ENCODE measurements at places on chromosomes 16 and 17. TPM values are rescaled to one million over a fixed set of nuclear protein-coding genes. Genes with fewer than 3 reads are reported as not detected.

GRCh38 chr17:19237389-19238166 is 412 bp downstream of the EPN2 start:
- peaks cover 5% of the 10 kb centered on the region for H3K36me3 ChIP-seq
- peak overlapping the region; percentile 82 for H3K27ac ChIP-seq
- DNase-seq: peak; percentile 62
- H3K4me1 ChIP-seq: peaks cover 27% of the 10 kb centered on the region

GRCh38 chr16:81277541-81278080 is 37.2 kb upstream of the GAN start:
- no peaks in the 10 kb centered on the region for H3K27me3 ChIP-seq
- no peak overlapping the region for H3K27ac ChIP-seq
- no peaks in the 10 kb centered on the region for H3K4me1 ChIP-seq
- H3K36me3 ChIP-seq: no peaks in the 10 kb centered on the region
- no peak for DNase-seq

- DNase-seq: no peak
- no peaks in the 10 kb centered on the region for H3K36me3 ChIP-seq
- H3K27ac ChIP-seq: no peak overlapping the region
- H3K4me1 ChIP-seq: peaks cover 8% of the 10 kb centered on the region
- H3K27me3 ChIP-seq: no peaks in the 10 kb centered on the region
- H3K4me3 ChIP-seq: no peak overlapping the region
Measured at GRCh38 chr16:66247516-66248481, 118.7 kb upstream of the CDH5 start.

DNA sequence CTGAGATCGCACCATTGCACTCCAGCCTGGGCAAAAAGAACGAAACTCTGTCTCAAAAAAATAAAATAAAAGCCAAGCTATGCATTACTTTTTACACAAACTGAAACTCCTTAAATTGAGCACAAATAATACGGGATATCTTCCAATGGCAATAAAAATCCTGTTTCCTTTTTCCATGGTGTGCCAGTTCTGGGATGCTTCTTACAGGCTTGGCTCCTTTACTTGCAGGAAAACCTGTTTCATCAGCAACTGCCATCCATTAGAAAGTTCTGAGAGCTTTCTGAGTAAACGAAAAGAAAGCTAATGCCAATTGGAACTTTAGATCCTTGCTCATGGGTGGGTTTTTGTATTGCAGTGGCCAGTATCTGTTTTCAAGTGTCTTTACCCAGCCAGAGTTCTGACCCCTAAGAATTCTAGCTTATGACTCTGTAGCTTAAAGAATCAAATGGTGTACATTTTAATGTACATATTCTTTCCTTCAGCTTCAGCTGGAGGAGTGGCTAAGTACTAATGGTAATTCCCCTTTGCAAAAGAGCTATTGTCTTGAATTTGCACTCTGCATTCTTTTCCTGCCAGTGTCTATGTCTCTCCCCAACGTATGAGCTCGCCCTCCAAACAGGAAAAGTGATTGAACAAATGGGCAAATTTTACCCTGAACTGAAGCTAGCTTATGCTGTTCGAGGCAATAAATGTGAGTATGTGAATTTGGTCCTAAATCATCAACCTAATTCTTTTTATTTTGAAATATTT is 21.5 kb upstream of the DDX19A start:
- DNase-seq: no peak
- H3K27me3 ChIP-seq: no peaks in the 10 kb centered on the region

GRCh38 chr17:10304758-10305300 is 68.0 kb downstream of the MYH13 start:
- no peak overlapping the region for H3K27ac ChIP-seq
- DNase-seq: no peak
- H3K4me3 ChIP-seq: no peak overlapping the region
- H3K4me1 ChIP-seq: peaks cover 26% of the 10 kb centered on the region

GRCh38 chr16:3149630-3150345 is 15.0 kb downstream of the ZNF213 start:
- peaks cover 7% of the 10 kb centered on the region for H3K4me1 ChIP-seq
- DNase-seq: peak; percentile 84
- H3K36me3 ChIP-seq: no peaks in the 10 kb centered on the region

GRCh38 chr17:12918142-12918541 is 99.7 kb downstream of the ELAC2 start:
- H3K27ac ChIP-seq: no peak overlapping the region
- no peaks in the 10 kb centered on the region for H3K4me1 ChIP-seq
- no peaks in the 10 kb centered on the region for H3K27me3 ChIP-seq
- H3K36me3 ChIP-seq: peaks cover 39% of the 10 kb centered on the region
- DNase-seq: no peak
- no peak overlapping the region for H3K4me3 ChIP-seq

GRCh38 chr16:66800856-66801255 is 528 bp downstream of the TERB1 start:
- H3K4me1 ChIP-seq: no peaks in the 10 kb centered on the region
- H3K27me3 ChIP-seq: no peaks in the 10 kb centered on the region

GRCh38 chr17:45225051-45225700 is 3.5 kb downstream of the FMNL1 start:
- H3K27me3 ChIP-seq: peaks cover 40% of the 10 kb centered on the region
- peaks cover 24% of the 10 kb centered on the region for H3K4me1 ChIP-seq
- H3K36me3 ChIP-seq: no peaks in the 10 kb centered on the region
- no peak overlapping the region for H3K4me3 ChIP-seq

DNA sequence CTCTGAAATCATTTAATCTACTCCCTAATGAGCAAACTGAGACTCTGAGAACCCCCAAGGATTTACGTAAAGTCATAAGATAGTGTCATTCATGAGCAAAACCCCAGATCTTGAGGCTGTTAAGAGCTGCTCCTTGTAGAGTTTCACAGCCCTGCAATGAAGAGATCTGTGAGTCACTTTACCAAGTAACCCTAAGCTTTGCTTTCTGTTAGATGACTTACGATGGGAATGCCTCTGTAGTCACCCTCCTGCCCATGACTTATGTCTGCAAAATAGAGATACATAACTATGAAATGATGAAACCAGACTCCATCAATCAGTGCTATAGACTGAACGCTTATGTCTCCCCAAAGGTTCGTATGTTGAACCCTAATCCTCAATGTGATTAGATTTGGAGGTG is 117.7 kb downstream of the HS3ST3A1 start:
- no peak for DNase-seq
- H3K27me3 ChIP-seq: 0 out of 2 replicates have a peak, but pooled peaks cover 4% of the 10 kb centered on the region
- H3K27ac ChIP-seq: no peak overlapping the region
- peaks cover 3% of the 10 kb centered on the region for H3K4me1 ChIP-seq

DNA sequence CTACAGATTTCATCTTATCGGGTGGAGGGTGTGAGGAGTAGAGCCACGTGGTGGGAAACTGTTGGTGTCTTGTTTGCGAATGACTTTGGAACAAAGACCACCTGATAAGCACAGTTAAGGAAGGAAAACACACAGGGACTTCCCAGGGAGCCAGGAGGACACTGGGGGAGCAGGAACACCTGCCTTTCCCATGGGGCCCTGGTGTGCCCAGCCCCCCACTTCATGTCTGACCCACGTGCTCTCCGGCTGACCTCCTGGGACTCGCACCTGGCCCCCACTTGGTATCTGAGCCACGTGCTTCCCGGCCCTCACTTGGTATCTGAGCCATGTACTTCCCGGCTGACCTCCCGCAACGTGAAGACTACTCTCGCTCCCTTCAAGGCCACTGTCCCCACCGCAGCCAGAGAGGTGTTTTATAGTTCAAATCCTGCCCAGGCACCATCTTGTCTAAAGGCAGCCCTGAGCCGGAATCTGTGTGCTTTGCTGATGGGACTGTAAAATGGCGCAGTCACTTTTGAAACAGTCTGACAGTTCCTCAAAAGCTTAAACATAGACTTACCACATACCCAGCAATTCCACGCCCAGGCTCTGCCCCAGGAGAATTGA is 5.4 kb upstream of the CSNK1D start:
- peaks cover 3% of the 10 kb centered on the region for H3K27me3 ChIP-seq
- H3K27ac ChIP-seq: no peak overlapping the region
- no peaks in the 10 kb centered on the region for H3K36me3 ChIP-seq
- DNase-seq: no peak

GRCh38 chr17:82383411-82383810 is 11.8 kb downstream of the UTS2R start:
- H3K36me3 ChIP-seq: no peaks in the 10 kb centered on the region
- H3K27ac ChIP-seq: no peak overlapping the region
- peaks cover 3% of the 10 kb centered on the region for H3K4me1 ChIP-seq
- no peak for DNase-seq

DNA sequence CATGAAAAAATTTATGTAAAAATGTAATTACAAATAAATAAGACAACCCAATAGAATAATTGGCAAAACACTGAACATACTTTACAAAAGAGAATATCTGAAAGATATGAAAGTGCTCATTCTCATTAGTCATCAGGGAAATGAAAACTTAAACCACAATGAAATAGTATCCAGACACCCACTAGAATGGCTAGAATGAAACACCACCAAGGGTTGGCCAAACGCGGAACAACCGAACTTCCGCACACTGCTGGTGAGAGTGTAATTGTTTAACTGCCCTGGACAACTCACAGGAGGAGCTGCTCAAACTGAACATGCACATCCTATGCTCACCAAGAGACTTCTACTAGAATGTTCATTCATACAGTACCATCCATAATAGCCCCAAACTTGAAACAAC is 5.8 kb upstream of the ZDHHC7 start:
- H3K4me1 ChIP-seq: no peaks in the 10 kb centered on the region
- no peaks in the 10 kb centered on the region for H3K36me3 ChIP-seq
- no peak overlapping the region for H3K4me3 ChIP-seq

GRCh38 chr16:66787427-66787826 is 14.0 kb downstream of the TERB1 start:
- H3K4me1 ChIP-seq: no peaks in the 10 kb centered on the region
- no peak overlapping the region for H3K27ac ChIP-seq
- no peaks in the 10 kb centered on the region for H3K36me3 ChIP-seq
- H3K4me3 ChIP-seq: no peak overlapping the region

- DNase-seq: no peak
- H3K27me3 ChIP-seq: no peaks in the 10 kb centered on the region
- no peak overlapping the region for H3K27ac ChIP-seq
- peaks cover 49% of the 10 kb centered on the region for H3K36me3 ChIP-seq
Measured at GRCh38 chr16:23537390-23537789, 19.8 kb downstream of the EARS2 start.

- H3K27me3 ChIP-seq: no peaks in the 10 kb centered on the region
- peaks cover 4% of the 10 kb centered on the region for H3K4me1 ChIP-seq
- no peak overlapping the region for H3K4me3 ChIP-seq
- no peak overlapping the region for H3K27ac ChIP-seq
Measured at GRCh38 chr16:55453909-55454308, 25.1 kb upstream of the MMP2 start.

GRCh38 chr16:1333149-1333812 is at the start of gene BAIAP3:
TSS of gene BAIAP3 (plus strand) at chr16:1333645. CDS start at chr16:1338550, 4,905 bp downstream.
- DNase-seq: peak; percentile 62
- no peaks in the 10 kb centered on the region for H3K36me3 ChIP-seq
- H3K27me3 ChIP-seq: peaks cover 35% of the 10 kb centered on the region

- no peak overlapping the region for H3K4me3 ChIP-seq
- peaks cover 5% of the 10 kb centered on the region for H3K36me3 ChIP-seq
- H3K27me3 ChIP-seq: no peaks in the 10 kb centered on the region
- H3K27ac ChIP-seq: no peak overlapping the region
- DNase-seq: no peak
Measured at GRCh38 chr17:79555543-79555942, 55.3 kb downstream of the RBFOX3 start.

GRCh38 chr17:42180922-42181850 is at the start of gene KCNH4:
TSS of gene KCNH4 (minus strand) at chr17:42181142. CDS start at chr17:42180945, 197 bp downstream.
- H3K36me3 ChIP-seq: no peaks in the 10 kb centered on the region
- peaks cover 65% of the 10 kb centered on the region for H3K27me3 ChIP-seq
- DNase-seq: peak; percentile 85
- H3K4me1 ChIP-seq: peaks cover 28% of the 10 kb centered on the region
- H3K4me3 ChIP-seq: peak within 1 kb of the TSS; percentile 76

DNA sequence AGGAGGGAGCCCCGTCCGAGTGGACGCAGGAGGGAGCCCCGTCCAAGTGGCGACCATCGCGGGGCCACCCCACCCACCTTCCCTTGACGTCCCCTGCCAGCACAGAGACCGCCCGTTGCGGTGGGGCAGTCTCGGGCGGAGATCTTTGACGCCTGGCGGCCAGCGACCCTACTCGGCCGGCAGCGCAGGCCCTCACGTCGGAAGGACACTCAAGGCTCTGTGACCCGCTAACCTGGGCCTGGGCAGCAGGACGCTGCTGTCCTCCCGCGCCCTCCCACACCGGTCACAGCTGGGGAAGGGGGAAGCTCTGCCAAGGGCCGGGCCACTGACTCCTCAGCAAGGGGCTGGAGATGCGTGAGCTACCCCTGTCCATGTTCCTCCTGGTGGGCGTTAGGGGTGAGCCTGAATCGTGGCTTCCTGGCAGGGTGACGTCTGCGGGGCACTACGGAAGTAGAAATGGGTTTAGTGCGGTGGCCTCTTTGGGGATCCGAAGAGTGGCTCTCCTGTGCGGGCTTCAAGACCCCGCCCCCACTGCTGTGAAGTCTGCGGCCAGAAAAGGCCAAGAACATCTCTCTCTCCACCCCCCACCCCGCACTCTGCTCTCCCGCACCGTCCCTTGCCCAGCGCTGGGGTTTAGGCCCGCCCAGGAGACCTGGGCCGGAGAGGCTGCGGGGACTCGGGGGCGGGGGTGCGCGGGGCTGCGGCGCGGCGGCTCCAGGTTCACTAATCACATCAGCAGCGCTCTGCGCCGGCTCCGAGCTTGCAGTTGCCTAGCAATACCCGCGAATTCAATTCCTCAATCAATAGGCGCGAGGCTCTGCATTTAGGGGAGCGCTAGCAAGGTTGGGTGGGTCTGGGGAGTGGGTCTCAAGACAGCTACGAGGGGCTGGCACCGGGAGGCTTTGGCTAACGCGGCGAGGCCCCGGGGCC is 5.8 kb downstream of the CBX8 start:
- peaks cover 51% of the 10 kb centered on the region for H3K4me1 ChIP-seq
- peaks cover 96% of the 10 kb centered on the region for H3K27me3 ChIP-seq
- no peak overlapping the region for H3K4me3 ChIP-seq
- peak; percentile 41 for DNase-seq
- H3K27ac ChIP-seq: no peak overlapping the region
- H3K36me3 ChIP-seq: no peaks in the 10 kb centered on the region

- H3K36me3 ChIP-seq: no peaks in the 10 kb centered on the region
- peaks cover 21% of the 10 kb centered on the region for H3K27me3 ChIP-seq
- peaks cover 5% of the 10 kb centered on the region for H3K4me1 ChIP-seq
- no peak overlapping the region for H3K27ac ChIP-seq
- no peak for DNase-seq
Measured at GRCh38 chr17:82361885-82362633, 3.0 kb downstream of the TEX19 start.

- H3K27ac ChIP-seq: no peak overlapping the region
- H3K4me3 ChIP-seq: no peak overlapping the region
- H3K36me3 ChIP-seq: no peaks in the 10 kb centered on the region
- DNase-seq: no peak
- H3K27me3 ChIP-seq: no peaks in the 10 kb centered on the region
Measured at GRCh38 chr17:16916557-16916920, 55.4 kb downstream of the TNFRSF13B start.

GRCh38 chr16:28164140-28164539 is 47.6 kb downstream of the XPO6 start:
- no peak overlapping the region for H3K4me3 ChIP-seq
- H3K36me3 ChIP-seq: peaks cover 35% of the 10 kb centered on the region
- H3K4me1 ChIP-seq: peaks cover 28% of the 10 kb centered on the region
- DNase-seq: no peak
- no peak overlapping the region for H3K27ac ChIP-seq

Gene LPCAT2
- total RNA-seq: 5.8 TPM

Gene ST6GALNAC2
- total RNA-seq: not detected

Gene CD7
- 0.74 TPM for total RNA-seq

Gene PTX4
- total RNA-seq: 0.18 TPM

Gene ANKRD11
- 142 TPM for total RNA-seq

Gene IRF8
- 1.7 TPM for total RNA-seq

Gene CAPN15
- 89.3 TPM for total RNA-seq

Gene BCAR1
- 88.6 TPM for total RNA-seq

Gene ZFHX3
- 2.7 TPM for total RNA-seq

Gene SLC5A10
- total RNA-seq: not detected

Gene PDIA2
- total RNA-seq: 2.4 TPM

All from WTC11 (cell line).